Peyer's patch (tissue), 4 donors: ENCODE measurements at places on chromosomes 12 and 14. TPM values are rescaled to one million over a fixed set of nuclear protein-coding genes. Genes with fewer than 3 reads are reported as not detected.
A peak's percentile ranks its signal among the peaks of the same experiment; 100 is the strongest.

Gene COPZ1
- 57.8 TPM for total RNA-seq

GRCh38 chr14:94381149-94382030 is 7.0 kb downstream of the SERPINA1 start:
- no peaks in the 10 kb centered on the region for H3K4me1 ChIP-seq
- no peak overlapping the region for H3K4me3 ChIP-seq
- H3K36me3 ChIP-seq, result no peaks in the 10 kb centered on the region
- H3K27ac ChIP-seq, result no peak overlapping the region

DNA sequence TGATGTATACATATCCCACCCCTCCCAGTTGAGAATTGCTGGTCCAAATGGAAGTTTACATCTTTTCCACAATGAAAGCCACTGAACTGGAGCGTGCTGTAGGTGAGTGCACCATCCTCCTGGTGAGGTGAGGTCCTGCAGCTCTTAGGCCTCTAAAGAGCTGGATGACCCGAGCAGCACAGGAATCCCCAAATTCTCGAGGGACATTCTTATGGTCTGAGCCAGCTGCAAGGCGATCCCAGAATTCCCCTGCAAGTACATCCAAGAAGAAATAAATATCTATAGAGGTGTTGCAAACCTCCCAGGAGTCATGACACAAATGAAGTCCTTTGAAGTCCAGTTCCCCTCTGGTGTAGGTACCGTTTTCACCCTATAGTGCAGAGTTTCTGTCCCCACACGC is 24.0 kb downstream of the TMEM132C start:
- H3K27me3 ChIP-seq, result no peaks in the 10 kb centered on the region
- H3K4me3 ChIP-seq, result no peak overlapping the region
- no peaks in the 10 kb centered on the region for H3K4me1 ChIP-seq
- H3K36me3 ChIP-seq, result no peaks in the 10 kb centered on the region
- no peak overlapping the region for H3K27ac ChIP-seq
- no peak for DNase-seq

- no peaks in the 10 kb centered on the region for H3K36me3 ChIP-seq
- H3K27me3 ChIP-seq, result no peaks in the 10 kb centered on the region
- no peak for DNase-seq
- H3K4me3 ChIP-seq, result no peak overlapping the region
- no peaks in the 10 kb centered on the region for H3K4me1 ChIP-seq
These were observed 47.2 kb downstream of the PEBP1 start for GRCh38 chr12:118183155-118183554.

- H3K4me1 ChIP-seq, result no peaks in the 10 kb centered on the region
- no peaks in the 10 kb centered on the region for H3K27me3 ChIP-seq
- H3K36me3 ChIP-seq, result no peaks in the 10 kb centered on the region
- H3K27ac ChIP-seq, result no peak overlapping the region
- H3K4me3 ChIP-seq, result no peak overlapping the region
These were observed 8.1 kb downstream of the TMEM260 start for GRCh38 chr14:56587701-56588100.

- H3K4me3 ChIP-seq, result no peak overlapping the region
- H3K27ac ChIP-seq, result no peak overlapping the region
- no peaks in the 10 kb centered on the region for H3K36me3 ChIP-seq
These were observed 176.5 kb upstream of the PRICKLE1 start for GRCh38 chr12:42766026-42766425.

DNA sequence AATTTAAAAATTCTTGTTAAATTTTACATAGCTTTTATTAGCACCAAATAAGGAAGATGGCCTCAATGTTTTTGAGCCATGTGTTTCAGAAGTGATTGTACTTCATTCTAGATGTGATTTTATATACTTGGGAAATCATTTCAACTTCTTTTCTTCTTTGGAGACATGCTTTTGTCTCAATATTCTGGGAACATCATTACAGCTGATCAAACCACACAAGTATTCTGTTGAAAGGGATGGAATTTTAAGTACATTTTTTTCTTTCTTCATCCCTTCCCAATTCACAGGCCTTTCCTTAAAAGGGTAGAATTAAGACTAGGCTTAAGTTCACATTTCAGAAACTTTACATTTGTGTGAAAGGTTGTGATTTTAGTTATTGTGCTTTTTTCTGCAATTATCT is 66.4 kb downstream of the PAPOLA start:
- H3K4me1 ChIP-seq, result no peaks in the 10 kb centered on the region
- no peaks in the 10 kb centered on the region for H3K27me3 ChIP-seq
- no peak for DNase-seq
- H3K4me3 ChIP-seq, result no peak overlapping the region
- no peaks in the 10 kb centered on the region for H3K36me3 ChIP-seq
- H3K27ac ChIP-seq, result no peak overlapping the region

- H3K36me3 ChIP-seq, result no peaks in the 10 kb centered on the region
- H3K27me3 ChIP-seq, result no peaks in the 10 kb centered on the region
- H3K4me3 ChIP-seq, result no peak overlapping the region
- no peak for DNase-seq
- no peak overlapping the region for H3K27ac ChIP-seq
These were observed 190.0 kb downstream of the MDGA2 start for GRCh38 chr14:47485421-47485820.

DNA sequence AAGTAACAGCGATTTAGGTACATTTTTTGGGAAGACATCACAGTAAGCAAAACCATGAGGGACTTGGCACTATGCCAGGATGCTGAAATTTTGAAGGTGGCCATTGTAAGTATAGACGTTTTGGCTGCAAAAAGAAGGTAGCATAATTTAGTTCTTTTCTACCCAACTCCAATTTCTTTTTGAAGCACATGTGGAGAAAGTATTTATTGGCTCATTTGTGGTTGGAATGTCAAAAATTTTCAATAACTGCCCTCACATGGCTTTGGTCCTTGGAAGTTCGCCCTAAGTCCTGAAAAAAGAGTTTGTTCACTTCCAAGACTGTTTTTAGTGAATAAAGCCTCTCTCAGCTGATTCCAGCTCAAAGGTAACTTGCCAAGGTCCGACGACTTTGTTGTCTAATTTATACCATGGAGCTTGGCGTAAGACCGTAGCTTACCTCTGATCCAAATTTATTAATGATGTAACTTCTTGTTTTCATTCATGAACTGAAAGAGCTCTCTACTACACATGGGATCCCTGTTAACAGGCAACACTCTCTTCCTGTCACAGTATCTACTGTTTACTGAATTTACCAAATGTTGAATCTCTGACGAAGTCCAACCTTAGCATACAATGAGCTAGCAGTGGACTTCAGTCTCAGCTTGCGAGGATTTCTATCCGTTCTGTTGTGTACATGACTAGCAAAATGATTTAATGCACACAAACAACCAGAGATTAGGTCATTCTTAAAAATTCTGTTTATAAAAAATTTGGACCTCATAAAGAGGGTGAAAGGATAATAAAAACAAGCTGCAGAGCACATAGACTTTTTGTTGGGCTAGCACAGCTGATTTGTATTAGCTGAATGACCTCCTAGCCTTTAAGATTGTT is 49.0 kb downstream of the MSRB3 start:
- no peaks in the 10 kb centered on the region for H3K36me3 ChIP-seq
- no peak overlapping the region for H3K4me3 ChIP-seq
- H3K4me1 ChIP-seq, result no peaks in the 10 kb centered on the region
- DNase-seq, result no peak
- no peak overlapping the region for H3K27ac ChIP-seq
- no peaks in the 10 kb centered on the region for H3K27me3 ChIP-seq

Gene COQ5
- 24.5 TPM for total RNA-seq

DNA sequence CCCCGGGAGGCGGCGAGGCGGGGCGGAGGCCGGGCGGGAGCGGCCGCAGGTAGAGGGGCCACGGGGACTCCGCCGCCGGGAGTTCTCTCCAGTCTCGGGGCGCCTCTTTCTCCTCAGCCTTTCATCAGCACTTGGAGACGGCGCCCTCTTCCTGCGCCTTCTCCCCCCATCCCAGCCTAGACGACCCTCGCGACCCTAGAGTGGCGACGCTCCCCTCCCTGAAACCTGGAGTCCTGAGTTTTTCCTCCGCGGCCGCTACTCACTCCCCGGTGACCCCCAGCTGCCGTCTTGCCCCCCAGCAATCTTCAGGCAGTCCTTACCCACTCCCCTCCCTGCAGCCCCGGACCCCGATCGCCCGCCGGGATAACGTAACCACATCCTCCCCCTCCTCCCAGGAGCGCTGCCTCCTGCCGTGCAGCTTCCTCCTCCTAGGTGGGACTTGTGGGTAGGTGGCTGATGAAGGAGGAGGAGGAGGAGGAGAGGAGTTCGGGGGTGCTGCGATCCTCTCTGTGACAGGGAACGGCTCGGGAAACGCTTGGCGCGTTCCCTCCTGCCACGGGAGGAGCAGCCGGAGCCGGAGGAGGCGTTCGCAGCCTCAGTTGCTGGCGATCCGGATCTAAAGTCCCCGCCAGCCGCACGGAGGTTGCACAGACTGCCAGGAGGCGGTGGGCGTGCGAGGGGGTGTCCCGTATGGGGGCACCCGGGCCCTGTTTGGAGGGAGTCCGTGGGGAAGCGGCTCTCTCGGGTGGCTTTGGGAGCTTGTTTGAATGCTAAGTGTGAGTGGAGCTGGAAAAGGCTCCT is 891 bp downstream of the PLEKHA5 start:
- H3K27me3 ChIP-seq, result no peaks in the 10 kb centered on the region
- H3K27ac ChIP-seq, result peak overlapping the region; percentile 82
- H3K4me1 ChIP-seq, result no peaks in the 10 kb centered on the region
- peak; percentile 54 for DNase-seq

DNA sequence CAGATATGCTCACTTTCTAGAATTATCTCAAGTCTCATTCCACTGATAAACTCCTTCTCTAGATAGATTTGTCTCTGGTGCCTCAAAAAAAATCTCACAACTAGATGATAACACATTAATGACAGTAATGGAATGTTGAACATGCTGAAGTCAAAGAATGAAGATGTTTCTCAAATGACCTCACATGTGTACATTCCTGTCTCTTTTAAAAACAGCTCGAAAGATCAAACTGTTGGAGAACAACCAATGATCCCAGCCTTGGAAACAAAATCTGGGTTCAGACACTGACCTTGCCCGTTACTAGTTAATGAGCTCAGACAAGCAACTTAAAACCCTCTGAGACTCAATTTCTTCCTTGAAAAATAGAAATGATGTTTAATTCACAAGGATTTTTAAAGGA is 44.7 kb upstream of the KCNJ8 start:
- no peaks in the 10 kb centered on the region for H3K36me3 ChIP-seq
- H3K27ac ChIP-seq, result no peak overlapping the region
- no peak for DNase-seq
- no peaks in the 10 kb centered on the region for H3K4me1 ChIP-seq

DNA sequence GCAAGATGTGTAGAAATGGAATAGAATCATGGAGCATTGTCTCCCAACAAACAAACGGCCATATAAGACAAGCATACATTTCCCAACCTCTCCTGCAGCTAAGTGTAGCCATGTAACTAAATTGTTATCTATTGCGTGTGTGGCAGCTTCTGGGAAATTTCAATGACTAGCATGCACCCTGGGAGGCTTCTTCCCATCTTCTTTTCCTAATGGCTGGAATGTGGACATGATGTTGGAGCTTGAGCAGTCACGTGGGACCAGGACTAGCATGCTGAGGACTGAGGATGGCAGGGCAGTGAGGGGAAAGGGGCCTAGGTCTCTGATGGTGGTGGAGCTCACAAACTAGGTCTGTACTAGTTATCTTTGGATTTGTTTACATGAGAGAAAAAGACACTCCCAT is 21.7 kb upstream of the CTDSP2 start:
- no peaks in the 10 kb centered on the region for H3K27me3 ChIP-seq
- no peaks in the 10 kb centered on the region for H3K36me3 ChIP-seq
- no peak overlapping the region for H3K4me3 ChIP-seq
- no peak for DNase-seq

Gene TGFB3
- 4.2 TPM for total RNA-seq

DNA sequence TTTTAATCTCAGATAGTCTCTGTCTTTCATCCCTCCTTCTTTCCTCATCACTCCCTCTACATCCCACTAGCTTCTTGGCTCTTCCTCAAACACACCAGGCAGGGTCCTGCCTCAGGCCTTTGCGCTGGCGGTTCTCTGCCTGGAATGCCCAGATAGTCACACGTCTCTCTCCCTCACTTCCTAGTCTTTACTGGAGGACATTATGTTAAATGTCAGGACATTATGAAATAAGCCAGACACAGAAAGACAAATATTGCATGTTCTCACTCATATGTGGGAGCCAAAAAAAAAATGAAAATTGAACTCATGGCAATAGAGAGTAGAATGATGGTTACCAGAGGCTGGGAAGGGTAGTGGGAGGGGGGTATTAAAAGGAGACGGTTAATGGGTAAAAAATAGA is 442.0 kb downstream of the MED13L start:
- no peaks in the 10 kb centered on the region for H3K36me3 ChIP-seq
- no peaks in the 10 kb centered on the region for H3K27me3 ChIP-seq
- no peak overlapping the region for H3K27ac ChIP-seq

DNA sequence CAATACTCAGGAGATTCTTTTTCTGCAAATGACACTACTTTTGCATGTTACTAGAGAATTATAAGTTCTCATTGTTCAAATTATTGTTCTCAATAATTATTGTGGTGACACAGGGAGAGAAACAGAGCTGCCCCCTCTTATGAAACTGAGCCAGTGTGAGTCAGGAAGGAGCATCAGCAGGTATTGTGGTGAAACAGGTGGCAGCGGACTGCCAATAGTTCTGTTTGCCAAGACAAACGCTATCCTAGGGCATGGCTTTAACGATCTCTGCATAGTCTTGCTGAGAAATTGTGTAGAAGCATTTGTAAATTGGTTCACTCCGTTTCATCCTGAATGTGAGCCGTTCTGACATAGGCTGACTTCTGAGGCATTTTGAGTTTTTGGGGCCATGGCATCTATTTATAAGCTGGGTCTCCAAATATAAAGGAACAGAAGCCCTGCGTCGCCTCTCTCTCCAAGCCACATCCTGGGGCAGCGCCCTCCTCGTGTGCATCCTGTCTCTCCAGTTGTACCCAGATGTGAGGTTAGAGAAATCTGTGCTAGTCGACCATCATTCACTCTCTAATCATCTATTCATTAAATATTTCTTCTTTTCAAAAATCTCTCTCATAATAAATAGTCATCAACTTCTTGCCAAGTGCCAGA is 15.8 kb upstream of the PPP4R4 start:
- H3K27me3 ChIP-seq, result no peaks in the 10 kb centered on the region
- no peak overlapping the region for H3K4me3 ChIP-seq
- no peaks in the 10 kb centered on the region for H3K36me3 ChIP-seq
- H3K27ac ChIP-seq, result no peak overlapping the region
- H3K4me1 ChIP-seq, result no peaks in the 10 kb centered on the region

Gene MFAP5
- 35.9 TPM for total RNA-seq

Gene ERGIC2
- total RNA-seq, result 17.5 TPM

DNA sequence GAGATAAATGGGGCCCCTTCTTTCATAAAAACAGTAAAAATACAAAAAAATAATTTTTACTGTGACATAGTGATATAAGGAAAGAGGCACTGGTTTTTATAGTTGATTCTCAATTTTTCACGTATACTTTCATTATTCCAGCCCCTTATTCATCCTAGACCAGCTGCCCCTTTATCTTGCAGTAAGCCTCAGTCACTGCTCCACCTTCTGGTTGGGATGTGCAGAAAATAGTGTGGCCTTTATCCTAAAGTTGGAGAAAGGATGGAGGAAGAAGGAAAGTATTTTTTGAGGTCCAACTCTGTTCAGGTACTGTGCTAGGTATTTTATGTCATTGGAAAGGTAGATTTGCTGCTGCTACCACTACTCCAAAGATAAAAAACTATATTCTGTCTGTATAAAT is 172.7 kb downstream of the ANO6 start:
- no peaks in the 10 kb centered on the region for H3K27me3 ChIP-seq
- no peak for DNase-seq
- H3K36me3 ChIP-seq, result no peaks in the 10 kb centered on the region
- H3K27ac ChIP-seq, result no peak overlapping the region

- H3K4me3 ChIP-seq, result no peak overlapping the region
- DNase-seq, result no peak
- no peaks in the 10 kb centered on the region for H3K36me3 ChIP-seq
- no peaks in the 10 kb centered on the region for H3K4me1 ChIP-seq
- H3K27me3 ChIP-seq, result no peaks in the 10 kb centered on the region
These were observed 126.7 kb upstream of the LGR5 start for GRCh38 chr12:71312768-71313403.

Gene GPN3
- 1.4 TPM for total RNA-seq
